ENCODE measurements at places on chromosomes 11 and 22.

DNA sequence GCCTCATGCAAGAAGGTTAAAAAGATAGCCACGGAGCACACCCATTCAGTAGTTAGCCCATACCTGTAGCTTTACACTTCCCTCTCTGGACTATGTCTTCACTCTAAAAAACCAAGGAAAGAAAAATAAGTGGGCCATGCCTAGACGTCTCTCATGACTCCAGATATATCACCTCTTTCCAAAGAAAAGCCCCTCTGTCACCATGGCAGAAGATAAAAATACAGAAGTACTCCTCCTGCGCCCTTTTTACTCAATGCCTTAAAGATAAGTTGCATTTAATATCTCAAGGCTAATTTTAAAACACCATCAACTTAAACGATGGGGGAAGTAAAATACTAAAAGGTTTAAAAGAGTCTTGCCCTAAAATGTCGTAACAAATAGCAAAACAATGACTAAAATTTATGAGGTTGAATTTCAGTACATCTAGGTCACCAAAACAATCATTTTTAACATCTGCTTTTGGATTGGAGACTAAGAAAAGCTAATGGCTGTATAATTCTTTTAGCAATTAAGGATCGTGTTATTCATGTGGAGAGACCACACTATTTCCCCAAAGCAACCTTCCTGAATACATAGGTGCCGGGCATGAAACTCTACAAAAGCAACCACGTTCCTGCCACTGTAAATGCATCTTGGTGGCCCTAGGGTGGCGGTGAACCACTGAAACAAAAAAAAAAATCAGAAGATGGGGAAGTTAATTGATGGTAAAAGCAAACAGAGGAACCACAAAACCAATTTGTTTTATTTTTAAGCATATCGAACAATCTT, 46.0 kb downstream of the CELF1 start:
- DNase-seq: no peak

DNA sequence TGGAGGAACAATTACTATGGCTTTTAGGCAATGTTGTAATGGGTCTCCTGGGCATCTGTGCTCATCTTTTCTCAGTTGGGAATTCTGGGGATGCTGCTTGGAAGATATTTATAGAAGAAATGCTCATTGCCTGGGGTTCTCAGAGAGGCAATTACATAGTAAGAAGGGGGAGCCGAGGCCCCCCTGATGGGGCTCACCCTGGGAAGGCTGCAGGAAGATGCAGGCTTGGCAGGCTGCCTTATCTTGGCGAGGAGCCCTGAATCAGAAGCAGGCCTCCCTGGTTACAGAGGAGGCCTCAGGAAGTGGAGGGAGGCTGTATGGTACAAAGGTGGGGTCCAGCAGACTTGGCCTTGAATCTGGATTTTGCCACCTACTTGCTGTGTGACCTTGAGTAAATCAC, 60.6 kb upstream of the CRYBB3 start:
- no peak for DNase-seq

DNA sequence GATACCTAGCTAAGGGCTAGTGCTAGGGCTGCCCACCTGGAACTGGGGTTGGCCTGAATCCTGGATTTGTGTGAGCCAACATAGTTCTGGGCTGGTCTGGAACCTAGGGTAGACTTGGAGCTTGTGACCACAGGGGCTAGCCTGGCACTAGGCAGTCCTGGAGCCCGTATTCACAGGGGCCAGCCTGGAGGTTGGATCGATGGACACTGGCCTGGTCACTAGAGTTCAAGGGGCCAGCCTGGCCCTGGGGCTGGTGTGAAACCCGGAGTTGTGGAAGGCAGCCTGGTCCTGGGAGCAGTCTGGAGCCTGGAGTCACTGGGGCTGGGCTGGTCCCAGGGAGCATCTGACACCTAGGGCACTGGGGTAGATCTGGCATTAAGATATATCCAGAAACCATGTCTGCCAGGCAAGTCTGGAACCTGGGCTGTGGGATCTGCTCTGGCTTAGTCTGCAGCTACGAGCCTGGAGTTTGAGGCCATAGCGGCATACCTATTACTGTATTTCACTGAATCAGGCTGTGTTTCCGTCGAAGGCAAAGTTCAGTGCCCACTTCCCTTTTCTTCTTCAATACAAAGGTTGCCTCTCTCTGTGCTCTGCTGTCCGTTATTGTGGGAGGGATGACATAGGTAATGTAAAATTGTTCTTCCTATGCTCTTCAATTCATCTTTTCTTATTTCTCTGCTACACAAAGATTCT, 9.1 kb upstream of the GLYATL1B start:
- DNase-seq: no peak

DNA sequence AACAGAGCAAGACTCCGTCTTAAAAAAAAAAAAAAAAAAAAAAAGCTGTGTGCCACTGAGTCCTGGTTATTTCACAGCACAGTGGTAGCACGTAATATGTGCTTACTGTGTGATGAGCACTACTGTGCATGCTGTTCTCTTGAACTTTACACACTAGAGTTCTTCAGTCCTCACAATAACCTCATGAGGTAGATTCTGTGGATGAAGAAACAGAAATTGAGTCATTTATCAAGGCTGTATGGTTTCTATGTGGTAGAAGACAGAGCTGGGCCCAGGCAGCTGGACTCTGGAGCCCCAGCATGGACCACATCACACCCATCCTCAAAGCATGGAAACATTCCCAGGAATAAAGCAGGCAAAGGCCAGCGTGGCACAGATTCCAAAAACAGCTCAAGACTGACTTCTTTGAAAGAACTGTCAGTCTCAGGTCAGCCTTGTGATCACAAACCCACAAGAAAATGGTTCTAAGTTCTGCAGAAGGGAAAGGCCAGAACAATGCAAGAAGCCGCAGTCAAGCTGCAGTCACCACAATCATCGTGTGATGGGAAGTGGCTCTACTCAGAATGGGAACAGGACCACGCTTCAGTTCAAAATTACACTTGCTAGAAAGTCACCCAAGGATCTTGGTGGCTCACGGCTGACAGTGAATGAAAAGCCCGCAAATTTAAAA, 49.5 kb downstream of the MICAL3 start:
- no peak for DNase-seq

- DNase-seq: no peak
Observed at GRCh38 chr22:19766240-19766510, 5.6 kb downstream of the TBX1 start.

GRCh38 chr11:129894278-129895125, 876 bp downstream of the NFRKB start:
- peak; percentile 25 for DNase-seq

GRCh38 chr22:29050457-29050856, 11.2 kb downstream of the C22orf31 start:
- no peak for DNase-seq

DNA sequence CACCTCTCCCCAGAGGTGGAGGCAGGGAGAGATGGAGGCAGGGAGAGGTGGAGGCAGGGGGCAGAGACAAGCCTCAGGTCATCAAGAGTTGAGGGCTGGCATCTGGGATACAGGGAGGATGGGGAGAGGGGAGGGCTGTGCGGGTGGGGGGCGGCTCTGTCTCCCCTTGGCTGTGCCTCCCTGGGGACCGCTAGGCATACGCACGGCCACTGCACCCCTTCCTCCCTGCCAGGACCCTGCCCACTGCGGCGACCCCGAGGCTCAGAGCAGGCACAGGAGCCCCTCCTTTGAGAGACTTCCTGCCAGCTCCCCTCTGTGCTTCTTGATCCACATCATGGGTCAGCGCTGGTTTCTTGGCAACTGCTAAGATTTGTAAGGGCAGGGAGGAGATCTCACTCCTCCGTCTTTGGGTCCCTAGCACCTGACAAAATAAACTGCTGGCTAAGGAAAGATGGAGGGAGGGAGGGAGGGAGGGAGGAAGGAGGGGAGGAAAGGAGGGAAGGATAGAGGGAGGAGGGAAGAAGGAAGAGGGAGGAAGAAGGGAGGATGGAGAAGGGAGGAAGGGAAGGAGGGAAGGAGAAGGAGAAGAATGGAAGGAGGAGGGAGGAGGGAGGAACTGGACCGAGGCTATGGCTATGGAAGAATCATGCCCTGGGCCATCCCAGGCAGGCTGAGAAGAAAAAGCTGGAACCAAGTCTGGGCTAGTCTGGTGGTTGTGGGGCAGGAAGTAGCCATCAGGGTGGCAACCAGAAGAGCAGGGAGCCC, 18.5 kb downstream of the PRR33 start:
- peak; percentile 56 for DNase-seq

DNA sequence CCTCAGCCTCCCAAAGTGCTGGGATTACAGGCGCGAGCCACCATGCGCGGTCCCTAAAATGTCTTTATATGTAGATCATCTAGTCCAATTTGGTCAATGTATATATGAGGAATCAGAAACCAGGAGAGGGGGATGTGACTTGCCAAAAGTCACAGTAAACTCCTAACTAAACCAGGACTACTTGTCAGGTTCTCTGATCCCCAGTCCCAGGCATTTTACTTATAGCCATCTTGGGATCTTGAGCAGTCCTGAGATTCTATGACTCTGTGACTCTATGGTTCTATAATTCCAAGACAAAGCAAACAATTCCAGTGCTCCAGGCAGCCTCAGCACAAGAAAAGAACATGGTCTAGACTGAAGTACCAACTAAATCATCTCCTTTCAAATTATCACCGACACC, at the start of gene MS4A5:
Gene MS4A5, plus strand, starts transcription at position 301 of the 400 bp plus-strand sequence. CDS start 103 bp downstream, outside the sequence.
- DNase-seq: no peak

DNA sequence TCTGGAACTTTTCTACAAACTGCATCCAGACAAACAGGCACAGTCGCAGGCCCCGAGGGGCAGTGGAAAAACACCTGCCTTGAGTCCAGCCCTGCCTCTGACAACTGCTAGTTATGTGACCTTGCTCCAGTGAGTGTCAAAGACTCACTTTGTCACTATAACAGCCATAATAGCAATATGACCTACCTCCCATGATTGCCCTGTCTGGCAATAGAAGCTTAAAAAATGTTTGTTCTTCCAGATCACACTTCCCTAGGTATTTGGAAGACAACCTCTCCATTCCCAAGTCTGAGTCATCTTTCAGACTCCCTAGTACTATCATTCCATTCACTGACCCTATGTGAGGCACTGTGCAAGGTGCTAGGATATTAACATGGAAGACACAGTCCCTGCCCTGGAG, 74.5 kb downstream of the RPL27A start:
- peak; percentile 54 for DNase-seq

DNA sequence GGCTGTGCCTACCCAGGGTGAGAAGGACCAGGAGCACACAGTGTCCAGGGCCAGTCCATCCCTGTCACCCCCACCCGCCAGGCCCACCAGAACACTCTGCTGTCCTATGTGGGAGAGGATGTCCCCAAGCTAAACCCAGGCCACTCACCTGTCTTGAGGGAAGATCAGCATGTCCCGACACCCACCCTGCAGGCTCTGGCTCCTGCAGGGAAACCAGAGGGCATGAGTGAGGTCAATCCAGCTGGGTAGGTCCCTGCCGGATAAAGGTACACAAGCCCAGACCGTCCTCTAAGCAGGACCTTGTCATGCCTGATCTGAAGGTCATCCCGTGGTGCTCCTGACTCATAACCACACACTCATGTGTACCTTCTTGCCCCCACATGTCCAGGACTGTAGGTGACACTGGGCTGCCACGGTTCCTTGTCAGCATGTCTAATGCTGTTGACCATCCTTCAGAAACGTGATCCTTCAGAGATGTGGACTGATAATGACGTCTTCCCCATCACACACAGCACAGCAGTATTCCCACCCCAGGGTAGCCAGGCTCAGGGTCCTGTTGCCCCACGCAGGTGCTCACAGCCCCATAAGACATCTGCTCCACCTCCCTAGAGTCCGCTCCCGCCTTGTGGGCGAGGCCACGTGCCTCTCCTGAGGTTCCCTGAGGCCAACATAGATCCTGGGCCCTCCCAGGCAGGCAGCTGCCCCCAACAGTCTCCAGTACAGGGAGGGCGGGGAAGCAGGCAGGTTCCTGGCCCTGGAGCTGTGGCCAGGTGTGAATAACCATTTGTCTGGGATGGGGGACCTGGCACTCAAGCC, 6.1 kb downstream of the ARVCF start:
- no peak for DNase-seq

- peak; percentile 71 for DNase-seq
Observed at GRCh38 chr11:82771781-82772180, 38.1 kb upstream of the FAM181B start.

DNA sequence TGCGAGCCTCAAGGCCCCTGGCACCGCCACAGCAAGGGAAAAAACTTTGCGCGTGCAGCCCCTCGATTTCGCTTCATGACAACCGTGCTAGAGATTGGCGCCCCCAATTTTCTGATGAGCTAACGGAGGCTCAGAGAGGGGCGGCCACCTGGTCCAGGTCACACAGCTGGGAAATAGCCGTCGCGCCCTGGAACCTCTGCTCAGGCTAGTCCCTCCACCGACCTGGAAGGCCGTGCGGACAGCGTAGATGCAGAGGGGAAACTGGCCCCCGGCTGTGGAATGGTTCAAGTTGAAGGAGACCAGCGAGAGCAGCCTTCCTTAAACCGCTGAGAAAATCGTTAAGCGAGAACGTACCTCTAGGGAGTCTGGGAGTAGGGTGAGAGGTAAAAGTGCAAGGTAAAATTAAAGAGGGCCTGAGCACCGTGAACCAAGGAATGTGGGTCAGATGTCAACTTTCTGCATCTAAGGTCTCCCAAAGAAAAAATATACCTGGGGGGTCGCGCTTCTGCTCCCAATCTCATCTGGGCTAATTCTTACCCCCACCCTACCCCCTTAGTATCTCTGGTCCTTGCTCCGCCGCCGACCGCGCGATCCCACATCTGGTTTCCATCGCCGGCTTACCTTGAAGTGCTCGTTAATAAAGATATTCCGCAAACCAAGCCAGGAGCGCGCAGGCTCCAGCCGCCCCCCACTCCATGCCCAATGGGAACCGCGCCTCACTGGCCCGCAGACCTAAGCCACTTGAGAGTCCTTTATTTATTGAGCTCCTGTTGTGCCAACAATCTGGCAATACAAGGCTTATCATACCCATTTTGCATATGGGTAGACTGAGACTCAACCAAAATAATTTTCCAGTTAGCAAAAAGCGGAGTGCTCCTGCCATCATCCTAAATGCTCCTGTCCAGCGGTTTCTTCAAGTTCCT, 1.7 kb upstream of the ALX4 start:
- no peak for DNase-seq

- DNase-seq: no peak
Observed at GRCh38 chr11:66848671-66849500, 5.6 kb downstream of the RCE1 start.

DNA sequence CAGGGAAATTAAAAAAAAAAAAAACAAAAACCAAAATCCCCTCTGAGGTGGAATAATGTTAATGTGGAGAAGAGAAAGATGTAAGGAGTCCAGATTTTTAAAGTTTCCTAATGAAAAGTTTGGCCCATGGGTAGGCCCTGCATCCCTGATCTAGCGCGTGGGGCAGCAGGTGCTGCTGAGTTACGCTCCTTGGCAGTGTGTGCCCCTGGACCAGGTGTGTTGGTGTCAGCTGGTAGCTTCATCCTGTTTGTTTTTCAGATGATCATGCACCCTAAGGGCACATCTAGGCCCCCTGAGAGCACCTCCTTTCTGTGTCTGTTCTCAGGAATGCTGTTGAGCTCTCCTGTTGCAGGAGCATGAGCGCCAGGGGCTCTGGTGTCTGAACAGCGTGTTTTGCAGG, 6.7 kb downstream of the DGCR8 start:
- DNase-seq: no peak

GRCh38 chr11:15201586-15201985, 86.9 kb downstream of the INSC start:
- DNase-seq: no peak

GRCh38 chr11:131248588-131248987, 121.8 kb upstream of the NTM start:
- DNase-seq: no peak

GRCh38 chr11:6350043-6350442, 29.7 kb upstream of the CAVIN3 start:
- no peak for DNase-seq

- DNase-seq: no peak
Observed at GRCh38 chr11:122779047-122779629, 59.2 kb upstream of the CRTAM start.
